ENCODE measurements at places on chromosomes 4 and X.

DNA sequence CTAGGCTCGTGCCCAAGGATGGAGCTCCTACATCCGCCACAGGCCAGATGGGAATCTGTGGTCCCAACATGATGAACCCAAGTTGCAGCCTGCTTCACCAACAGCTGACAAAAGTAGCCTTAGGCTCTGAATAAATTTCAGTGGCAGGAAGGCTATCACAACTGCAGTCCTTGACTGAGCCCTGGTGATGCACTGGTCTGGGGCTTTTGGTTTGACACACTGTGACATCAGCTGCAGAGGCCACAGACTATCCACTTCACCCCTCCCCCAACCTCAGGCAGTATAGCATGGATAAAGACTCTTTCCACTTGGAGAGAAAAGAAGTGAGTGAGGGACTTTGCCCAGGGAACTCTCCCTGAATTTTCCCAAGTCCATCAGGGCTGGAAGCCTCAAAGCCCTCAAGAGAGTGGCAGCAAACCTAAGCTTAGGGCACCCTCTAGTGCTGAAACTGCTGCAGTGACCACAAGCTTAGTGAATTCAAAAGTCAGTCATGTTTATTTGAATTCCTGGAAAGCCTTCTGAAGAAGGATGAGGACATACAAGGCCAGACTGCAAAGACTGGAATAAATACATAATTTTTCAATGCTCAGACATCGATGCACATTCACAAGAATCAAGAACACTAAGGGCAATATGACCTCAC lies 135.0 kb upstream of the TENT5D start:
- DNase-seq: no peak

- DNase-seq: no peak
Observed at GRCh38 chr4:55491486-55491885, 55.2 kb downstream of the CLOCK start.

DNA sequence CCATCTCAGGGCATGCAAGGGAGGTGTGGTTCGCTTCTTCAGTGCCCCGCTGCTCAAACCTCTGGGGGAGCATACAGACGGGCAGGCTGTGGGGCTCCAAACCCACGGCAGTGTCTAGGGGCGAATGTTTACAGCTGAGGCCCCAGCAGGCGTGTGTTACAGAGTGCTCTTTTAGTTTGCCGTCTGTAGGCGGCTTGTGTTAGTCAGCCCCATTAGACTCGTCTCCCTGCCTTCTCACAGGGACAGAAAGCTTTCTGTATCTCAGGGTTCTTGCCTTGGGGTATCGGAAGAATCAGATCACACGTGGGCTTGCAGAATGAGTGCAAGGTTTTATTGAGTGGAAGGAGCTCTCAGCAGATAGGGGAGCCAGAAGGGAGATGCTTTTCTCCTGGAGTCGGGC lies 10.6 kb downstream of the RS1 start:
- no peak for DNase-seq

DNA sequence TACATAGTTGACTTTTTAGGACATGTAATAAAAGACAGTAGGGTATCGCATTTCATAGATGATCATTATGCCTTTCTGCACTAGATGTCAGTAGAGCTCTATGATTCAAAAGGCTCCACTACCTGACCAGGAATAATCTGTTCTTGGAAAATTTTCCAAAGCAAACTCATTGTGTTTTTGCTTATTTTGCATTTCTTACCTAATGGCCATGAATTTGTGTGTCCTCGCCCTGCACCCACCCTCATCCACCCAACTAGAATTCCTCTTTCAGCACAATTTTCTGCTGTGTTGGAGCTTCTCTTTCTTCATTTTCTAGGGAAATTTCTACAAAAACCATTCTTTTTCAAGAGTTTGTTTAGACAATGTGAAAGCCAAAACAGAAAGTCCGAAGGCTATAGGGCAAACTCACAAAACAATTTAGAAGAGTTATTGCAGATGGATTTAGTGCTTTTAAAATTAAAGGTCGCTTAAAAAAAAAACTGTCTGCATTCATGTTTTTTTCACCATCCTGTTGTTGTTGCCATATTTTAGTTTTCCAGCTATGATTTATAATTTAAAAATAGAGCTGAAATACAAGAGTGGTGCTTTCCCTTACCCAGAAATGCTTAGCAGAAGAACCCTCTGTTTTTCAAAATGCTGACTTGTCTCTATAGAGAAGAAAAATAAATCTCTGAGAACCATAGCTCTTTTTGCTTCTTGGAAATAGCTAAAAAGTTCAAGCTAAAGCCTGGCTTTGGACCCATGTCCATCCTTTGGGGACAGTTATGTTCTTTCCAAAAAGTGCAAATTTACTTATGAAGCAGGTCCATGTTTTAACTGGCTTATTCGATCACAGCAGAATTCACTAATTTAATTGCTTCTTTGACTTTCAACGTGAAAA lies 183.7 kb downstream of the SPATA18 start:
- no peak for DNase-seq

- no peak for DNase-seq
Observed at GRCh38 chrX:129641941-129642340, 12.8 kb downstream of the APLN start.

DNA sequence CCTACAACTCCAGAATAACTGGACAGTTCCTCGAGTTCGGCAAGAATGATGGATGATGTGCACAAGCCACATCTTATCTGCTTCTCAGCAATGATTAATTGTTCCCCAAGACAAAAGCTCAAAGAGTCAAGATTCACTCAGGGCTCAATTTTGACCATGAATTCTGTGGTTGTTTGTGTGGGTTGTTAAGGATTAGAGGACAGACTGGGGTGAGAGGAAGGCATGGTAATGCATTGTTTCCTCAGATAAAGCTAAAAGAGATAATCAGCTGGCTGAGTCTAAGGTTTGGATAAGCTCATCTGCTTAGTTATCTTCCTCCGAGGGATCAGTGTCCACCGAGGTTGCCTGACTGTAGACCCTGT lies 161.0 kb downstream of the CPEB2 start:
- no peak for DNase-seq

DNA sequence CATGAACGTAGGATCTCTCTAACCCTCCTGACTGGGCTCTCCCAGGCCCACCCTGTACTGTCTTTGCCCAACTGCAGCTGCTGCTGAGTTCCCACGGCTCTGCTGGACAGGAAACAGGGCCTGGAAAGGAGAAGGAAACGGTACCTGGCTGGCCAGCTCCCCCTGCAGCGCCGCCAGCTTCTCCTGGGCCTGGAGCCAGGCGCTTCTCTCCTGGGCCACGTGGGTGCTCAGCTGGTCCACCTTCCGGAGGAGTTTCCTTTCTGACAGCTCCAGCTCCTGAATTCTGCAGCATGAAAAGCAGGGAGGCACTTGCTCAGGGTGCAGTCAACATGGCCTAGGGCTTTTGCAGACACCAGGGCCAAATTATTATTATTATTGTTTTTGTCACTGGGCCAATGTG lies 6.5 kb downstream of the C4orf50 start:
- DNase-seq: no peak

DNA sequence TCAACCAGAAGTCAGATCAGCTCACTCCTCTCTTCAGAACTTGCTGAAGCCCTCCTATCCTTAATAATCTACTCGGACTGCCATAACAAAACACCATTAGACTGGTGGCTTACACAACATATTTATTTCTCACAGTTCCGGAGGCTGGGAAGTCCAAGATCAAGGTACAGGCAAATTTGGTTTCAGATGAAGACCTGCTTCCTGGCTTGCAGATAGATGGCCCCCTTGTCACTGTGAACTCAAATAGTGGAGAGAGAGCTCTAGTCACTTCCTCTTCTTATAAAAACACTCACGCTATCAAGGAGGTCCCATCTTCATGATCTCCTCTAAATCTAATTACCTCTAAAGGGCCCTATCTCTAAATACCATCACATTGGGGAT lies 125.1 kb downstream of the CAMK2D start:
- no peak for DNase-seq

GRCh38 chr4:38716256-38716655 lies 52.3 kb downstream of the KLF3 start:
- no peak for DNase-seq

DNA sequence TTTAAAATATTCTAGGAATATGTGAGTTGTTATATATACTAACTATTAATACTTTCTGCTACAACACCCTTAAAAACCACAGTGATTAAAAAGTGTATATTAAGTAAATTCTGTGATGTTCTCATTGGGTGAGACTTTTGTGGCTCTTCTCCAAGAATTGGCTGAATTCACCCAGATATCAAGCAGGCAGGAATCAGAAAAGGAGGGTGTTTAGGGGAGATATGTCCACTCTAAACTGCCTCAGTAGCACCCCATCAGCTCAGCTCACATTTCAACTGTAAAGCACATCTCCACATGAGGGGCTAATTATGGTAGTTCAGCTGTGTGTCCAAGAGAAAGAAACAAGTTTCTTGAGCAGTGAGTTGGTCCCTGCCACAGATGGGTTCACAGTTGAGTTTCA lies 165.0 kb downstream of the GALNTL6 start:
- no peak for DNase-seq

DNA sequence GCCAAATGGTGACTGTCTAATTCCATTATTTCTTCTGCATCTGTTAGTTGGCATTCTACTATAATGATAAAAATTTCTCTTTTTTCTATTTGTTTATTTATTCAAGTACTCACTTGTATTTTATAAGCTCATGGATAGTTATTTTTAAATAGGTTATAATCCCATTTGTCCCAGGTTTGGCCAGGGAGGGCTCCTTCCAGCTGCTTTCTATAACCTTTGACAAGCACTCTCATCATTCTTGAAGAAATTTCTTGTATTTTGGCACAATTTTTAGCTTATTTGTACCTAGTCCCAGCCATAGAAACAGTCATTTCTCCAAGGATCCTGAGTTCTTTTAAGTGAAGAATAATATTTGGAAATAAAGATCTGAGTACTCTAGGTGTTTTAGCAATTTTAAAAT lies 1038.6 kb upstream of the AGA start:
- no peak for DNase-seq

- DNase-seq: no peak
Observed at GRCh38 chr4:138555584-138555983, 313.4 kb upstream of the SLC7A11 start.

GRCh38 chr4:8556341-8557150 lies 23.6 kb upstream of the GPR78 start:
- no peak for DNase-seq

DNA sequence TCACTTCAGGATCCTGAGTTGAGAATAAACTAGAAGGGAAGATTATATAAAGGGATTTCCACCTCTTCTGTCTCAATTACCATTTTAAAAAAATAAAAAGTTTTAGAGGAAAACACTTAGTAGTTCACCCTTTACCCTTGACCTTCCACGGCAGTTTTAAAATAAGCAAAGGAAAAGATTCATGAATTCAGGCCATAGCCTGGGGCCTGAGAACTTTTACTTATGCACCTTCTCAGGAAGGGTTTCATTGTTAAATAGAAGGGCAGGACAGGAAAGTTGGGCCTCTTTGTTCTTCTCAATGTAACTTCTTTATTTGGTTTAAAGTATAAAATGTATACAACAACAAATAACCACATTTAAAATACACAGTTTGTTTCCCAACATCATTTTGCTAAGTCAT lies 54.9 kb downstream of the PKD2 start:
- DNase-seq: no peak

DNA sequence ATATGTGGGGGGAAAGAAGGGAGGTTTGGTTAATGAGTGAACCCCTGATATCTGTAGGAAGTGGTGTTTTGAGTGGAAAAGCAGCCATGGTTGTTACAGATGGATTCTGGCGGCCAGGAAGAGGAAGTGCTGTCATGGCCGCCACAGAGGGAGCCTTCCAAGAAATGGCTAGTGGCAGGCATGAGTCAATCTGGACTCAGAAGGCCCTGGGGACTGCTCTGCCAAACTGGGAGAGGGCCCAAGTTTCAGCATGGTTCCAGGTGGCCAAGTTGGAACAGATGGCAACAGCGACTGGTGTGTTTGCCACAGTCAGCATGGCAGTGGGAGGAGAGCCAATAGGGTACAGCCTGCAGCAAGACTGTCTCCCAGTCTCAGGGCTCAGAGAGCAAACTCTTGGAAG lies 32.5 kb downstream of the ETDB start:
- no peak for DNase-seq

DNA sequence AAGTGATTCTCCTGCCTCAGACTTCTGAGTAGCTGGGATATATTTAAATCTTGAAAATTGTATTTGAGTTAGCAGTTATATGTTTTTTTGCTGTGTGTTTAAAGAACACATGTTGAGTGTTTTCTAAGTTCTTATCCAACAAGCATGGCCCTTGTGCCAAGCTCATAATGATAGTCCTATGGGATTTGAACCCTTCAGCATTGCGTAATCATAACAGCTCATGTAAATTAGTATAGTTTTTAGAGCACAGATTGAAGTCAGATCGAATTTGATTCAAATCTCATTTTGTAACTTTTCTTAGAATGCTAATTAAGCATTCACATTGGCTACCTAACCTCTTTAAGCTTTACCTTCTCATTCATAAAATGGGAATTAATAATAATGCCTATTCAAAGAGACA lies 12.2 kb downstream of the FAM149A start:
- DNase-seq: no peak

DNA sequence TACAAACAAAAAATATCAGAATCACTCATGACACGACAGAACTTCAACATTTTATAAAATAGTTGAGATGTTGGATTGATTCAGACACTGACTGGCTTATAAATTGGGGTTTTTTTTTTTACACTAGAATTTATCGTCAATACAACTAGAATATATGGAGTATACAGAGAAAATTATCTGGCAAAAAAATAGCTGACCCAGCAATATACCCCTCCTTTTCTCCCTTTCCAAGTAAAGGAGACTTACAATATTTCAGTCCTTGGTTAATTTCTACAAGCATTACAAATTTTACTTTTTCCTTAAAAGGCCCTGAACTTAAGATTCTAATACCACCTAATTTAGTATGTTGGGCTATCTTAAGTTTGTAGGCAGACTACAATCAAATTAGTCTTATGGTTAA lies 76.3 kb downstream of the LCORL start:
- DNase-seq: no peak

DNA sequence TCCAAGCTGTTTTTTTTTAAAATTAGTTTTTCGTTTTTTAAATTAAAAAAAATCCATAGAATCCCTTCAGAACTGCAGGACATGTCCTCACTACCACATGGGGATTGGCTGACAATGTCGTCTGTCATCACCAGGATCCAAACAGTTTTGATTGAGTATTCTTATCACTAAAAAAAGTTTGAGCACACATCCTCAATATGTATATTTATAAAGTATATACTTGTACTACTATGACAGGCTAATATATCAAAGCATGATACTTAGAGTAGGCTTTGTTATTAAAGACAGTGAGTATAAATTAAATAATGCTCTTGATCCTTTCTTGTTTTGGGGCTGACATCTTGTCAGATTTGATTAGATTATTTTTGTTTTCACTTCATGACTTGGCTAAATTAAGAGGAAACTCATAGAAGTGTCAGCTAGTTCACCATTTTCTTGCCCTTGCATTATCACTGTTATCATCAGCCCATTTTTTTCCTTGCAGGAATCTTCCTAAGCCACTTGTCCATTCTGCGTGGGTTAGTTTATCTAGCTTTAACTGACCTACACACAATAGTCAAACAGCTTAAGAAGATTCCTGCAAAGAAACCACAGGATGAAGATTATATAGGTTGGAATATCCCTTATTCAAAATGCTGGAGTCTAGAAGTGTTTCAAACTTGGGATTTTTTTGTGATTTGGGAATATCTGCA lies 92.8 kb downstream of the AMMECR1 start:
- DNase-seq: no peak
